Muscle of arm (tissue), 14 donors: ENCODE measurements at places on chromosomes 1 and 21. TPM values are rescaled to one million over a fixed set of nuclear protein-coding genes. Genes with fewer than 3 reads are reported as not detected.

Gene ST6GALNAC5
- polyA plus RNA-seq: not detected

Gene RIMS3
- 0.55 TPM for polyA plus RNA-seq

Gene KCNK2
- 12.7 TPM for polyA plus RNA-seq

Gene TNFRSF4
- 1.1 TPM for polyA plus RNA-seq

- no peak for DNase-seq
These were observed 10.5 kb downstream of the IGSF21 start for GRCh38 chr1:18118078-18118477.

DNA sequence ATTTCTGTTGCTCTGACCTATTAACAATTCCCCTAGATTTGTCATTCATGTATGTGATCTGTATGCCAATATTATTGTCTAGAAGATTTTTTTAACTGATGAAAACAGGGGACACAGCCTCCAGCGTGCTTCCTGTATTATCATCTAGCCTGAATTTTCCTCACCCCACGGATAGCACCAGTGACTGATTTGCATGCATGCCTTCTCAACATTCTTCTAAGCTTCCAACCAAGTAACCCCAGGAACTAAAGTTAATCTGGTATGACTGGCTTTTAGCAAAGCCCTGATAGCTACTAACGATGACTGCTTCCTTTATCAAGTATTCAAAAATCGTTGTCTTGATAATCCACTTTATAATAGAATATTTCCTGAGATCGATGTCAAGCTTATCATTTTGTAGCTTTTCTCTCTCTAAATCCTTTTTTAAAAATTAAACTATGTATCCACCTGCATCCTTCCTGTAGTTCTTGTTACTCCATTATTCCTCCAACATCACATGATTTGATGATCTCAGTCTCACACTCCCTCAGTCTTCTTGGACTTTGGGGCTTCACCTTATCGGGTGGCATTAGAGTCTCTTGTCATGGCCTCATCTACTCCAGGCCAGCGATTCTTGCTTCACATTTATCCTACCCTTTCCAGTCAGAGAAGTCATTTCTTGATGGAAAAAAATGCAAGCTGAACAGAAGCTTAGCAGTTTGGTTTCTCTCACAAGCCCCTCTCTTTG lies 19.0 kb downstream of the BCAR3 start:
- no peak for DNase-seq

DNA sequence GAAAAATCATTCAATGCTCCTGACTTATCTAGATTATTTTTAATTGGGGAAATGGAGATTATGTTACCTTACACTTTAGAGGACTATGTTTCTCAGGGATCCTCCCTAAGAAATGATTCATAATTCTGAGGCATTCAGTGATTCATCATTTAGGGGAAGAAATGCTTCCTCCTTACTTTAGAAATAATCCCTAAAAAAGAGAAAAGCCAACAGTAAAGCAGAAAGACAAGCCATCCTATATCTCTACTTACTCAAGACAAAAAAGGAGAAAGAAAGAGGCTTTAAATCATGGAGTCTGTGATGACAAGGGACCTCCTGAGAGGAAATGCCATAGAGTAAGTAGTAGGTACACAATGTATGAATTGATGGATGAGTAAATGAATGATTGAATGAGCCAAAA lies 137.0 kb downstream of the BRINP2 start:
- no peak for DNase-seq

DNA sequence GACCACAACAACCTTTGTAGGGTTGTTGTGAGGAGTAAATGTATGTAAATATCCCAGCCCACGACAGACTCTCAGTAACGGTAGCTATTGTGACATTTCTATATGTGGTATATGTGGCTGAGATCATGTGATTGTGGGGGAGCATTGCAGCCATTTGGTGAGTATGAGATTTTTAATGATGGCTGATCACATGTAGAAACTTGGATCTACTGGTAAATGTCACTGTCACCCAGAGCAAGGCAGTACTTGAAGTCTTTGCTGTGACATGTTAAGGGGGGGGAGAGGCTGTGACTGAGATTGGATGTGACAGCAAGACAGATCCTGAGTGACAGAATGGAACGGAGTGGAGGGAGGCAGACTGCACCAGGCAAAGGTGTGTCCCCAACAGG lies 23.9 kb upstream of the MEF2D start:
- DNase-seq: no peak

GRCh38 chr1:210516092-210516656 lies 187.5 kb downstream of the HHAT start:
- no peak for DNase-seq

DNA sequence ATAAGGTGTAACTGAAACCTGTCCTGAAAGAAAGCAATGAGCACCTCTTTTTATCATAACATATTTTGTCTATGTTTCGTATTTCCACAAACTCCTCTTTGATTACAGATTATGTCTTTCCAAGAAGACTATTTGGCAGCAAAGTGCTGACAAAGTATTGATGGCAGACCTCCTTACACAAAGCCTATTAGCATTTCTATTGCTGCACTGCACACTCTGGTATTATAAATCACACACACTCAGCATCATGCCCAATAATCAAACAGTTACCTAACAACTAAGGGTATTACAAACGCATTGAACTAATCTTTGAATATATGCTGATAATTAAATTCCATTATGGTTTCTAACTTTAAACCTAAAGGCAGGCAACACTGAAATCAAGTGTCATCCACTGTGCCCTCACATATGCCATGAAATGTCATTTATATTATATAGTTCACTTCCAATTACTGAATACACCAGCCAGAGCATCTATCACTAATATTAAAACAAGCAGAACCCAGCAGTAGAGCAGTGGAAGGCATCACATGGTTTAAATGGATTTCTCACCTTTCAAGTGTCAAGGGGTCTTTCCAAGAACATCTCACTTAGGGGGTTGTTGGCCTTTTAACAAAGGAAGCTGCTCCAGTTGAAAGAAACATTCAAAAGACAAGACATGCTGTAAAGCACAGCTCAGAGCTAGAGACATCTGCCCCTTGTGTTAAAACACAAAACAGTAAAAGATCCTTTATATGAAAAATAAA lies 239.1 kb downstream of the RERE start:
- DNase-seq: no peak

- no peak for DNase-seq
These were observed 182.9 kb downstream of the BACH1 start for GRCh38 chr21:29481641-29482040.

DNA sequence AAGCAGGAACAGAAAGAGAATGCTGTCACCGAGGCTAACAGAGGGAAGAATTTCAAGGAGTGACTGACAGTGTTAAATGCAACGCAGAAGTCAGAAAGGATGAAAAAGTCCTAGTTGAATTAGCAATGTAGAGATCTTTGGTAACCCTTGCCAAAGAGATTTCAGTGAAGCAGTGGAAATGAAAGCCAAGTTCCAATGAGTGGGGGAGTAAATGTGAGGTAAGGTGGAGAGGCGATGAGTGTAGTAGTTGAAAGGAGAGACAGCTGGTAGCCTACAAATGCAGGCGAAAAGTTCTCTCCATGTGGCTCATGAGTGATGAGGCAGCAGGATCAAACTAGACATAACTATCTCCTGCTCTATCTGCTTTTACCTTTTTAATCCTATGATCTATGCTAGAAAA lies 74.6 kb upstream of the IPO9 start:
- no peak for DNase-seq

GRCh38 chr1:3032371-3033039 lies 11.2 kb downstream of the ACTRT2 start:
- DNase-seq: no peak

DNA sequence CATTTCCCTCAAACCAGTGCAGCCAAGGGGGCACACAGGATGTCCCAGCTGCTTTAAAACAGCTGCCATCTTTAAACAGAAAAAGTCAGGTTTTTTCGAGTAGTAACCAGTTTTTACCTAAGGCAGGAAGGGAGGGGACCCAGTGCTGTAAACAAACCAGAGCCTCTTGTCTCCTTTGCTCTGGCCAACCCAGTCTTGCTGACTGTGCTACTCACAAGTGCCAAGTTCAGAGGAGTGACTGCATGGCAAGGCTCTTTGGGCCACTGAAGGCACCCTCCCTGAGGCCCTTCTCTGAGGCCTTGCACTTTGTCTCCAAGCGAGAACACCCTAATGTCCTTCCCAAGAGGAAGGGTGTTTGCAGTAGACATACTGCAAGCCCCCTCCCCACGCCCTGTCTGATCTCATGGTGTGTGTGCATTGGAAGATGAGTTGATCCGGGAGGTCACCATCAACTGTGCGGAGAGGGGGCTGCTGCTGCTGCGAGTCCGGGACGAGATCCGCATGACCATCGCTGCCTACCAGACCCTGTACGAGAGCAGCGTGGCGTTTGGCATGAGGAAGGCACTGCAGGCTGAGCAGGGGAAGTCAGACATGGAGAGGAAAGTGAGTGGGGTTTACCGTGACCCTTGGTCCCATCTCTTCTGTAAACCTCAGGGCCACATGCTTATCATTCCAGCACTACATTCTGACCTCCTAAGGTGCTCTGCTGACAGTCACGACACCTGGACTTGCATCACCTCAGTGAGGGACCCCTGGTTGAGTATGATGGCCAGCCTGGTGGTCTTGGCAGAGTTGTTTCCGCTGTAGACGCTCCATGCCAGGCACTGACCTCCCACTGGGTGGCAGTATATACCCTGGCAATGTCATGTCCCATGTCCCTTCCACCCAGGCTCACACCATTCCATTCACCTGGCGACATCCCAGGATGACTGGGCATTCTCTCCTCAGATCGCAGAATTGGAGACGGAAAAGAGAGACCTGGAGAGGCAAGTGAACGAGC lies 4.7 kb downstream of the DNALI1 start:
- peak; percentile 7 for DNase-seq

- peak; percentile 60 for DNase-seq
These were observed 11.5 kb downstream of the YBEY start for GRCh38 chr21:46297338-46298271.

DNA sequence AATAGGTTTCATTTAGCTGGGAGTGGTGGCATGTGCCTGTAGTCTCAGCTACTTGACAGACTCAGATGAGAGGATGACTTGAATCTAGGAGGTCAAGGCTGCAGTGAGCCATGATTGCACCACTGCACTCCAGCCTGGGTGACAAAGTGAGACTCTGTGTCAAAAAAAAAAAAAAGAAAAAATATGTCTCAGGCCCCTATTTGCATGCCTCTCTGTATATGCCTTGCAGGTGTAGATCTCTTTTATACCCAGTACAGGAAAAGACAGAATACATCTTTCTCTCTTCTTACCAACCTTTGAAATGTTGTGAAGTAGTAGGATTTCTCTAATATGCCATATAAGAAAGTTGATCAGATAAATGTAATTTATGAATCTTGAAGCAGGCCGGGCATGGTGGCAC lies 6.4 kb downstream of the CNR2 start:
- DNase-seq: no peak

- DNase-seq: no peak
These were observed 27.4 kb upstream of the DUSP23 start for GRCh38 chr1:159753386-159753785.
